ENCODE measurements at places on chromosomes 3 and 15.

DNA sequence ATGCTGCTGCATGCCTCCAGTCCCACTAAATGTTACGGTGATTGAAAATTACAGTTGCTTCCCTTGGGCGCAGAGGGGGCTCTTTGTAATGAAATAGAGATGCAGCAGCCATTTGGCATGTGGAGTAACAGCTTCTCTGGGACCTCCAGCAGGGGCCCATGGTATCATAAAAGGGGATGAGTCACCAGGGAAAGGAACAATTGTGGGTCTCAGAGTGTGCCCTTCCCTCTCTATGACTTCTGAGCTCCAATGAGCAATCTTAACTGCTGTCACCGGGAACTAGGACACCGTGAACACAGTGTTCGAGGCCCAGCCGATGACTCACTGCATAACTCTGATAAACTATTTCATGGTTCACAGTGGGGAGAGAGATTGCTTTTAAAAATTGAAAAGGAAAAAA lies 164.8 kb upstream of the NUDT16 start:
- no peak for DNase-seq

DNA sequence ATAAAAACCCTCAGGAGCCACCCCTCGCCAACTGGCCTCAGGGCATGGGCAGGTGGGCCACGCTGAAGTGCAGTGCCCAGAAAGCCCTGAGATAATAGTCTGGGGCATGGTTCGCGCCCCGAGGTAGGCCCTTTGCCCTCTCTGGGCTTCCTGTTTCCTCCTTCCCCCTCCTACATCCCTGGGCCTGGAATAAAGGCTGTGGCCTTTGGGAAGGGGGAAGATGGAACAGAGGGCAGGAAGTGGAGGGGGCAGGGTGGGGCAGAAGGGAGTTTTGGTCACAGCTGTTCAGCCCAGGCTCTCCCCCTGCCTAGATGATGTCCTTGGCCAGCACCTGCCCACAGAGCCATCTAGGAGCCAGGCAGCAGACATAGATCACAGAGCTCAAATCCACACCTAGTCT lies 11.3 kb downstream of the CSRNP1 start:
- no peak for DNase-seq

- no peak for DNase-seq
Observed at GRCh38 chr3:177278016-177278415, 80.7 kb upstream of the TBL1XR1 start.

- DNase-seq = no peak
Observed at GRCh38 chr3:39540162-39540921, 72.9 kb downstream of the MOBP start.

- DNase-seq = no peak
Observed at GRCh38 chr3:49329186-49329585, 10.7 kb downstream of the USP4 start.

GRCh38 chr3:60463685-60464084 lies 787.6 kb downstream of the FHIT start:
- no peak for DNase-seq

GRCh38 chr3:71532639-71533395 lies 50.7 kb downstream of the FOXP1 start:
- no peak for DNase-seq

- peak; percentile 5 for DNase-seq
Observed at GRCh38 chr3:122975163-122975923, 52.2 kb downstream of the SEMA5B start.

GRCh38 chr15:87902772-87903426 lies 353.6 kb downstream of the NTRK3 start:
- no peak for DNase-seq

- DNase-seq = no peak
Observed at GRCh38 chr15:100019601-100020000, 286.4 kb upstream of the LYSMD4 start.

DNA sequence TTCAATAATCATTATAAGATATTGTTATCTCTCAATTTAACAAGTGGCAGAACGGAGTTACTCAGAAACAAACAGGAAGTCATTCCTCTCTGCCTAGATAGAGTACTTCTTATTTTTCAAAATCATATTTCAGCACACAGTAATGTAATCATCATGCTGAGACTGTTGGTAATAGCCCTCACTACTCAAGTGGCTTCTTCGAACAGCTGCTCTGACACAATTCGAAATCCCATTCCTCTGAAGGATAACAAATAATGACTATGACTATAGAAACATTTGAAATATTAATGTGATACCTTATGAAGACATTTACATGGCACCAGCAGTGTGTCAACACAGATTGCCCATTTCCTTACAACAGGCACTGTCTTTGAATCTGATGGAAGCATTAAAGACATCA lies 1249.8 kb downstream of the NSUN3 start:
- no peak for DNase-seq

- no peak for DNase-seq
Observed at GRCh38 chr3:58062472-58062871, 54.2 kb downstream of the FLNB start.

DNA sequence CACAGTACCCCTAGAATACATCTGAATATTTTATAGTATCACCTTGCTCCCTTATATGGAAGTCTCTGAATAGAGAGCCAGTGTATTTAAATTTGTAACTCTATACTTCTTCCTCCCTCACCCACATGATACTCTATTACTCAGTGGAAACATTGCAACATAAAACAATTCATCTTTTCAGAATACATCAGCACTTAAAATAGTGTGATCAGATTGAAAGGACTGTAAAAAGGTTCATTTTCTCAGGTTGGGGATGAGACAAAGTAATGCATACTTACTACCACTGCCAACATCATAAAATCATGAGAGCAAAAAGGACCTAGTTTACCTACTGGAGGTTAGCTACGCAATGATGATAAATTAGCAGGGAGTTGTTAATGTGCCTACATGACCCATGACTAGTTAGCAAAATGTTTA lies 13.8 kb upstream of the THRB start:
- DNase-seq = no peak

GRCh38 chr3:113374078-113374477 lies 67.2 kb downstream of the CFAP44 start:
- DNase-seq = no peak

DNA sequence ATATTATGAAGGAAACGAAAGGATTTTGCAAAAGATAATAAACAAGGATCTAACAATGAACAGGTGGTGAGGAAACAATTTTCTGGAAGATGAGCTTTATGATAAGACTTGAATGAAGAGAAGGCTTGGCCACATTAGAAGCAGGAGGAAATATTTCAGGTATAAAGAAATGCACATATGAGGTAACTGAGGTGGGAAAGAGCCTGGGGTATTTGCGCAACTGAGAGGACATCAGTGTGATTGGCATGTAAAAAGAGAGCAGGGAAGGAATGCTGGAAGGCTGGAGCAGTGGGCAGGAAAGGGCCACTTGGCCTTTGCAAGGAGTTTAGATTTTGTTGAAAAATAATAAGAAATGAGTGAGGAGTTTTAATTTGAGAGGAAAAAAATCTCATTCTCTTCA lies 414.4 kb upstream of the TMCO5A start:
- DNase-seq = no peak

DNA sequence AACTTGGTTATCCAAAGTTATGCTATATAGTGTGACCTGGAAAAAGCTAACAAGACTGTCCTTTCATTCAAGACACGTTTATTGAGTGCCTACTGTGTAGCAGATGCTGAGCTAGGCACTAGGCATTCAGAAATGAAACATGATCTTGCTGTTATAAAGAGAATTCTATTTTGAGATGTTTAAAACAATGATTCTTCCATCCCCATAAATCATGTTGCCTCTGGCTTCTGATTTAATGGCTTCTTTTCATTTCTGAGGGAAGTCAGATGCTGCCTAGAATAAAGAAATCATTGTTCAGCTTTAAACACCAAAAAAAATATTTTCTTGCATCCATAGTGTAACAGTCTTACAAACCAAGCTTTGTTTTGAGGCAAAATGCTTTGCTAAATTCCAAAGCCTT lies 620.9 kb upstream of the UBE2E2 start:
- no peak for DNase-seq

- DNase-seq = no peak
Observed at GRCh38 chr3:11204697-11205348, 50.5 kb downstream of the HRH1 start.

- no peak for DNase-seq
Observed at GRCh38 chr3:69435274-69436265, 49.7 kb upstream of the FRMD4B start.

- DNase-seq = no peak
Observed at GRCh38 chr3:16122661-16123060, 51.8 kb upstream of the GALNT15 start.

DNA sequence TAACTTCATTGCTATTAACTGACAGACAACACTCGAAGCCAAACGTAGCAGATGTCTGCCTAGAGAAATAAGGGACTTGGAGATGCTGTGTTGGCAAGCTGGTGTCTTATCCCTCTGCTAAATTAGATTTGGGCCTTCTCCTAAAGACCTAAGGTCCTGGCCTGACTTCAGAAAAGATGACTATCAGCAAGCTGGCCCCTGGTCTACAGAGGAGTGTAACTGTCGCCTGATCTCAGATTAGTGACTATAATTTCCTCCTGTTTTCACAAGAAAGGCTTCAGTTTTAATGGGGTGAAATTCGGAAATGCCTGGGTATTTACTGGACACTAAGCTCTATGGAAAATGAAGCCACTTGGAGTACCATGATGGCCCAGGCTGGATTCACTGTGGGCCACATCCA lies 53.1 kb upstream of the SLC7A14 start:
- no peak for DNase-seq

GRCh38 chr3:117404730-117405129 lies 695.2 kb downstream of the TUSC7 start:
- DNase-seq = no peak

GRCh38 chr15:45156744-45157455 lies 27.1 kb downstream of the DUOX1 start:
- DNase-seq = no peak
